ENCODE measurements at places on chromosomes 3 and 15.

DNA sequence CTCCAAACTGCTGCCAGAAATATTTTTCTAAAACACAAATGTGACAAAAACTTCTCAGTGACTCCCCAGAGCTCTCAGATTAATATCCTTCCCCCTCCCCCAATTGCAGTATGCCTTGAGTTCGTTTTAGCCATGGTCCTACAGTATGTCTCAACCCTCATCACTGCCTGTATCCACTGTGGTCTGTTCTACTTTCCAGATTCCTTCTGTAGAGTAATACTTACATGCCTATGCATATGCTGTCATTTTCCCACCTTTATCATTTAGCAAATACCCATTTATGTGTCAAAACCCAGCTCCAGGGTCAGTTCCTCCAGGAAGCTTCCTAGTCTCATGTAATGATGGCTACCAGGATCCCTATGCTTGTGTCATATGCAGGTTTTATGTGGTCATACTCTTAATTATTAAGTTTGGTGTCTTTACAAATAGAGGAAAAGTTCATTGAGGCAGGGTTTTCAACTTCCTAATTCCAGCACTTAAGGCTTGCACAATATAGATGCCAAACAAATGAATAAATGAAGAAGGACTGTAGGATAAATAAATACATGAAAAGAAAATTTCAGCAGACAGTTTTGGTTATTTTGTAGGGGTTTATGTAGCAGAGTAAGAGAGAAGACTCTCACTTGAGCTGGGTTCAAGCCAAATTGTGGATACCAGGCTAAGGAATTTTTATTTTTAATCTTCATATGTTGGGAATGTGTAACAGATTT, 170.8 kb downstream of the ALCAM start:
- DNase-seq = no peak

- no peak for DNase-seq
Observed at GRCh38 chr3:49053543-49053942, 24.3 kb upstream of the IMPDH2 start.

DNA sequence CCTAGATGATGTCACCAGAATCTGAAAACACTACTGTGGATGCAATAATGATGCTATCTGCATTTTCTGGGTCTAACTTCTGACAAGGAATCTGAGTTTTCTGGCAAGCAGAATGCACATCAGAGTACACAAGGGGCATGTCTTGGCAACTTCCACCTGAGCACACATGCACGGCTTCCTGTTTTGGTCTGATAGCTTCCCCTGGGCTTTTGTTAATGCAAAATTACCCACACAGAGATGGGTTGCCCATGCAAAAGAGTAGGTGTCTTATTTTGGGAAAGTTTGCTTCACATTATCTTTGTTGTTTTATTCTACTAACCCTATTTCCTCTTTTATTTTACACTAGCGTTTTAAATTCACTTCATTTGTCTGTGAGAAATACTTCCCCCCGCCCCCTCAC, 74.2 kb upstream of the SATB1 start:
- peak; percentile 89 for DNase-seq

DNA sequence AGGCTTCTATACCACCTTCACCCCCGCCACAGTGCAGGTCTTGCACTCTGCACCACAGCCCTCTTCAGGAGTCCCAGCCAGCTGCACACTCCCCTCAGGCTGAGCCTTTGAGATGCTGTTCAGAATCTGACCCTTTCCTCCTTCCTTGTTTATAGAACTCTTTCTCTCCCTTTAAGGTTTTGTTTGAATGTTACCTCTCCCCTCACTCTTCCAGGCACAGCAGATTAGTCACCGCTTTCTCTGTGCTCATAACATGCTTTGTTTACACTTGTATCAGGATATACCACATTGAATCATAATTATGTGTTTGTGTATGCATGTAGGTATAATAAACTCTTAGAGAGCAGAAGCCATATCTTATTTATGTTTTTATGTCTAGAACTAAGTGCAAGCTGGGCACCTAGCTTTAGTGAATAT, 168.4 kb upstream of the BCL6 start:
- no peak for DNase-seq

DNA sequence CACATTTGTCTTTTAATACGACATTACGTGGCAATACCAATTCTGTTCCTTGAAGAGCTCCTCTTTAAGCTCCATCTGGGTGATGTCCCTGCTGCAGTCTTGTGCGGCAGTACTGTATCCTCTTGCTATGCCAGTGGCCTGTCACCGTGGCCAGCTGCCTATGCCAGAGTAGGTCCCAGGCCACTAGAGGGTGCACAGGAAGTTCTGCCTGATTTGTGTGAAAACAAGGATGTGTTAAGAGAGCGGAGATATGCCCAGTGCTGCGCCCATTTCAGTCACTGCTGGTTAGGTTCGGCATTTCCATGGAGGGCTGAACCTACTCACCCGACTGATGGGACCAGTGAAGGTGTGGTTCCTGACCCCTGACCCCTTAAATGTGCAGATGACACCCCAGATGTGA, 25.2 kb downstream of the NIPA1 start:
- no peak for DNase-seq

- DNase-seq = no peak
Observed at GRCh38 chr15:40055576-40056293, 16.8 kb upstream of the SRP14 start.

- DNase-seq = peak; percentile 71
Observed at GRCh38 chr15:40782609-40783227, 12.9 kb downstream of the C15orf62 start.

- no peak for DNase-seq
Observed at GRCh38 chr15:79209690-79210089, 72.8 kb upstream of the ANKRD34C start.

GRCh38 chr3:34107669-34108068, 309.2 kb downstream of the PDCD6IP start:
- no peak for DNase-seq

GRCh38 chr3:67946436-67946835, 292.0 kb upstream of the SUCLG2 start:
- no peak for DNase-seq

DNA sequence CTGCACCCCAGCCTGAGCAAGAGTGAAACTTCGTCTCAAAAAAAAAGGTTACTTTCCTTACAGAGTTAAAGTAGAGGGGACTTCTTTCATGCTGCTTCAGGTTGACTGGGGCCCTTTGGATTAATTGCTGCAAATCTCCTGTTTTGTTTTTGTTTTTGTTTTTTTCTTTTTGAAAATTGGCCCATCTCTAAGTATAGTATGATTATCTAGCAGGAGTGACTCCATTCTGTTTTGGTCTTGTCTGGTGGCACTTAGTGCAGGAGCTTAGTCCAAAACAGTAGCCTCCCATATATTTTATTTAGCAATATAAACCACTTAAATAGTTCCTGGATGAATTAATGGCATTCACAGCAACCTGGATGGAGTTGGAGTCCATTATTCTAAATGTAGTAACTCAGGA, 113.0 kb downstream of the RPL22L1 start:
- no peak for DNase-seq

GRCh38 chr3:11609481-11609880, 34.2 kb downstream of the VGLL4 start:
- no peak for DNase-seq

- no peak for DNase-seq
Observed at GRCh38 chr3:134353171-134353825, 20.9 kb downstream of the AMOTL2 start.

GRCh38 chr3:107670986-107671385, 148.2 kb downstream of the BBX start:
- no peak for DNase-seq

DNA sequence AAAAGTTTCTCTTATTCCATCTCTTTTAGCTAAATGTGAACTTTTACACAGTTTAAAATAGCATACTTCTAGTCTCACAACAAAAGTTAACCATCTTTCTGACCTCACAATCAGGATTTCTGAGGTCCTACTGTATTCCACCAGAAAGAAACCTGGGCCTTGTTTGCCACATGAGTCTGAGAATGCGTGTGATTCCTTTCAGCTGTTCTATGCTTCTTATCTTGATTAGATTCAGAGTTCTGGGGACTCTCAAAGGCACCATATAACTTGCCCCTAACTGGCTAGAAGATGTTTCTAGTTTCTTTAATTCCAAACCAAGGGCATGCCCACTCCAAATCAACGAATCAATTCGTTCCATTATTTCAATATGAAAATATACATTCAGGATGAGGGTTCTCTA, 131.1 kb downstream of the ATP8B4 start:
- no peak for DNase-seq

- peak; percentile 80 for DNase-seq
Observed at GRCh38 chr3:184005941-184006507, 11.7 kb downstream of the ABCC5 start.

All from KBM-7 (cell line).